Fibroblast of villous mesenchyme (primary cell): ENCODE measurements at places on chromosomes 5 and 9. TPM values are rescaled to one million over a fixed set of nuclear protein-coding genes. Genes with fewer than 3 reads are reported as not detected.

GRCh38 chr5:169146158-169146557 lies 154.8 kb downstream of the SLIT3 start:
- DNase-seq, result peak; percentile 3

DNA sequence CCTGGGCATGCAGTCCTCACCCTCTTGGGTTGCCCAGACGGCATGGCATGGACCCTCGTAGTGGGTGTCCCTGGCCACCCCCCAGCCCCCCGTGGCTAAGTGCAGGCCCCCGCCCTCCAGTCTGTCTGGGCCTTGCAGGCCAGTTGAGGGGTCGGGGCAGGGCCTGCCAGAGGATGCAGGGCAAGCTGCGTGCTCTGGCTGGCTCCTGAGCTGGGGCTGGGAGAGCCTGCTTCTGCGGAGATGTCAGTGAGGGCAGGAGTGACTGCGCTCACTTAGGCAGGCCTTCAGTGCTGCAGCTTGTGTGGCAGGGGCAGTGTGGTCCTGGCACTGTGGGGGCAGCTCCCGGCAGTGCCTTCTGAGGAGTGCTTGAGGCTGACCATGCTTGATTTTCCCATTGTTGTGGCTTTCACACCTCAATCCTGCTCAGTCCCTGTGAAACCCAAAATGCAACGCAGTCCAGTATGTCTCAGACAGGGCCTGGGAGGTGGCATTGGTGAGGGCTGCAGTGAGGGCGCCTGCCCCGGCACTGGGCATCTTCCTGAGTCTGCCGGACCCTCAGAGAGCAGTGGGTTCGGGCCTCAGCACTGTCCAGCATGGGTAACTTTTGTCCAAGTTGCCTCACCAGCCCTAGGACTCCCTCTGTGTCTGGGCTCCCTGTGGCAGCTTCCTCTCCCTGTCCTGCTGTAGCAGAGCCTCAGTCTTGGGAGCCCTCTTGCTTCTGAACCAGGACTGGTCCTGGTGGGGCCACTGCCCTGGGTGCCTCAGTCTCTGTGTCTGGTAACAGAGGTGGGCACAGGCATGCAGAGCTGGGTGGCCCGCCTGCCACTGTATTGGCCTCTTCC lies 93.0 kb downstream of the PHF2 start:
- DNase-seq, result no peak

Gene MZB1
- total RNA-seq, result under 0.01 and 0.43 TPM in 2 replicates

Gene PCDHA7
- 0.32 and 0.86 TPM in 2 replicates for total RNA-seq
